T-cell (primary cell): ENCODE measurements at places on chromosomes 5 and 9. TPM values are rescaled to one million over a fixed set of nuclear protein-coding genes. Genes with fewer than 3 reads are reported as not detected.

GZMA gene
- 9.9 TPM for total RNA-seq

LRRC14B gene
- not detected for total RNA-seq

KCNMB1 gene
- not detected for total RNA-seq

SPATA9 gene
- total RNA-seq, result not detected

BARX1 gene
- total RNA-seq, result not detected

ECM2 gene
- not detected for total RNA-seq

SHISAL2B gene
- total RNA-seq, result not detected

AMBP gene
- total RNA-seq, result 3.0 TPM

SOX30 gene
- total RNA-seq, result 0.13 TPM

APBA1 gene
- 0.63 TPM for total RNA-seq

PPP2R2B gene
- 1.5 TPM for total RNA-seq

HTR4 gene
- total RNA-seq, result not detected

LRRTM2 gene
- total RNA-seq, result 0.22 TPM

AIF1L gene
- total RNA-seq, result 0.67 TPM

CXXC5 gene
- 6.2 TPM for total RNA-seq

NOXA1 gene
- 11.7 TPM for total RNA-seq

DNM1 gene
- 3.0 TPM for total RNA-seq

WNT8A gene
- total RNA-seq, result not detected

IQGAP2 gene
- total RNA-seq, result 68.2 TPM

CACNA1B gene
- total RNA-seq, result 0.09 TPM

FRRS1L gene
- total RNA-seq, result not detected
